Immature natural killer cell (primary cell): ENCODE measurements at places on chromosomes 1 and 21.

- no peak for DNase-seq
Measured at GRCh38 chr1:209988706-209989105, 50.7 kb downstream of the SYT14 start.

- DNase-seq, result no peak
Measured at GRCh38 chr1:204360314-204360713, 585 bp upstream of the PLEKHA6 start.

GRCh38 chr1:245292553-245292952, 137.8 kb downstream of the KIF26B start:
- no peak for DNase-seq

GRCh38 chr1:227549892-227550291, 13.5 kb upstream of the ZNF678 start:
- no peak for DNase-seq

- DNase-seq, result peak; percentile 44
Measured at GRCh38 chr1:108200687-108201051, 526 bp upstream of the SLC25A24 start.

- no peak for DNase-seq
Measured at GRCh38 chr1:52640697-52641096, 7.7 kb downstream of the SHISAL2A start.

GRCh38 chr1:15364740-15365139, 44.9 kb upstream of the EFHD2 start:
- DNase-seq, result no peak

- DNase-seq, result no peak
Measured at GRCh38 chr21:33030633-33031032, 4.9 kb downstream of the OLIG2 start.
